ENCODE measurements at places on chromosomes 7 and 10.

- DNase-seq = no peak
Measured at GRCh38 chr7:150753239-150753638, 16.0 kb downstream of the GIMAP5 start.

- DNase-seq = no peak
Measured at GRCh38 chr7:45404622-45405021, 169.5 kb upstream of the ADCY1 start.

DNA sequence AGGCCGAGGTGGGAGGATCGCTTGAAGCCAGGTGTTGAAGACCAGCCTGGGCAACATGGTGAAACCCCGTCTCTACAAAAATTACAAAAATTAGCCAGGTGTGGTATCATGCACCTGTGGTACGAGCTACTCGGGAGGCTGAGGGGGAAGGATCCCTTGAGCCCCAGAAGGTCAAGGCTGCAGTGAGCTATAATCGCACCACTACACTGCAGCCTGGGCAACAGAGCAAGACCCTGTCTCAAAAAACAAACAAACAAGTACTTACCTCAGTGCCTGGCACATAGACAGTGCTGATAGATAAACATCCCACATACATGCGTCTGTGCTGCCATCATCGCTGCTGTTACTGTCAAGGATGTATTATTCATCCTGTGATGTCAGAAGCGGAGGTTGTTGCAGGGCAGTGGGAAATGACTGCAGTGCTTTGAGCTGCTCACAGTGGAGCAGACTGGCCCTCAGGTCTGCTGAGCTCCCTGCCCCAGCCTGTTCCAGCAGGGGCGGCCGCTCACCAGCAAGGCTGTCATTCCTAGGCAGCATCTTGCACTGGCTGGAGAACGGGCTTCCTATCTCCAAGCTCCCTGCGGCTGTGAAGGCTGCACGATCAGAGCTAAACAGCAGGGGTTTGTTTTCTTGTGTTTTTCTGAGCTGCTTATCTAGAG lies 18.6 kb downstream of the FOXK1 start:
- peak; percentile 18 for DNase-seq

- DNase-seq = no peak
Measured at GRCh38 chr10:24261627-24262026, 52.7 kb downstream of the KIAA1217 start.

- peak; percentile 7 for DNase-seq
Measured at GRCh38 chr10:61000769-61001730, 57.1 kb upstream of the RHOBTB1 start.

GRCh38 chr10:1142596-1142995 lies 86.4 kb downstream of the WDR37 start:
- DNase-seq = peak; percentile 23
